LoVo (cell line): ENCODE measurements at places on chromosomes 7 and 10.

- no peak for DNase-seq
Observed at GRCh38 chr10:27746397-27747095, 927 bp upstream of the MKX start.

GRCh38 chr7:26278770-26279169 is 12.9 kb upstream of the SNX10 start:
- DNase-seq, result peak; percentile 53

DNA sequence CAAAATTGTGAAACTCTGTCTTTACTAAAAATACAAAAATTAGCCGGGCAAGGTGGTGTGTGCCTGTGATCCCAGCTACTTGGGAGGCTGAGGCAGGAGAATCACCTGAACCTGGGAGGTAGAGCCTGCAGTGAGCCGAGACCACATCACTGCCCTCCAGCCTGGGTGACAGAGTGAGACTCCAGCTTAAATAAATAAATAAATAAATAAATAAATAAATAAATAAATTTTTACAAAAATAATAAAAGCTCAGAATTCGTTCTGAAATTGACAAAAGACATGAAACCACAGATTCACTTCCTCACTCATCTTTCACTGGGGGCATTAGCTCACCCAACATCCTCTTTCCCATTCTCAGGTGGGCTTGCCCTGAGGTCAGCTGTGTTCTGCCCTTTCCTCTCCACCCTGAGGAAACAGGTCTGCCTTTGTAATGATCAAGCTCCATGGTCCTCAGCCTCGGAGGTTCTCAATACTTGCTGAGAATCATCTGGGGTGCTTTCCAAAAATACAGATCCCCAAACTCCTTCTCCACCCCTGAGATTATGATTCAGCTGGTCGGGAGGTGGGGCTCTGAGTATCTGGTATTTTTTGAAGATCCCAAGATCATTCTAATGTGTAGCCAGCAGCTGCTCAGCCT is 29.2 kb upstream of the APBB1IP start:
- no peak for DNase-seq

- no peak for DNase-seq
Observed at GRCh38 chr10:106864031-106864430, 300.5 kb downstream of the SORCS1 start.

DNA sequence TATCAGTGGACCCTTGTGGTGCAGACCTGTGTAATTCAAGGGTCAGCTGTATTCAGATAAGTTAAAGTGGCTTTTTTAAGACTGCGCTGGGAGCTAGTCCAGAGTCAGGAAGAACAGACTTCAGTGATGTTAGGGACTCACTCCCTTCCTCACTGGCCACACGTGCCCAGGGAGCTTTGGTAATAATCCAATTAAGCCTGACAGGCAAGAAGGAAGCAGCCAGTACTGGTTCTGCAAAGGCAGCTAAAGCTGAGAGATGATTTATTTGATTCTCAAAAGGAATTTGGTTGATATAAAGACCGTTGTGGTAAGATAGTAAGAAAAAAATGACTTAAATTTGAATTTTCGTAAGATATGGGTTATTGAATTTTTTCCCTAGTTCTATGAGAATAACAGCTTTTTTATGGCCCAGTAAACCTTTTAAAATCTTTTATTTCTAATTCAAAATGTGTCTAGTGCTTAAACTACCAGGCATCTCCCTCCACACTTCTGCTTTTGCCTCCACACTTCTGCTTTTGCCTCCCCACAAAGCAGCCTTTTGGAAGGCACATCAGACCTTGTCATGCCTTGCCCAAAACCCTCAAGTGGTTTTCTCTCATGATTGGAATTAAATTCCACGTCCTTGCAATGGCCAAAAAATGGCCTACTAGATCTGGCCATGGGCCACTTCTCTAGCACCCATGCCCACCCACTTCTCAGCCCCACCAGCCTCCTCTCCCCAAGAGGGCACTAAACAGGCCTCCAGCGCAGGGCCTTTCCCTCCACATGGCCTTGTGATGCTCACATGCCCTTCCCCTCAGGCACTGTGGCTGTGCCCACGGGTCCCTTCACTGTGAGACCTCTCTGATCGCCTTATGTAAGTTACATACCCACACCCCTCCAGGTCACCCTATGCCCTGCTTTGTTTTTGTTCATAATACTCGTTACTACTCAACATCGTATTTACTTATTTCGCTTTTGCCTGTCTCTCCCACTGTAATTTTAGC is 92.5 kb downstream of the POU6F2 start:
- DNase-seq, result no peak

DNA sequence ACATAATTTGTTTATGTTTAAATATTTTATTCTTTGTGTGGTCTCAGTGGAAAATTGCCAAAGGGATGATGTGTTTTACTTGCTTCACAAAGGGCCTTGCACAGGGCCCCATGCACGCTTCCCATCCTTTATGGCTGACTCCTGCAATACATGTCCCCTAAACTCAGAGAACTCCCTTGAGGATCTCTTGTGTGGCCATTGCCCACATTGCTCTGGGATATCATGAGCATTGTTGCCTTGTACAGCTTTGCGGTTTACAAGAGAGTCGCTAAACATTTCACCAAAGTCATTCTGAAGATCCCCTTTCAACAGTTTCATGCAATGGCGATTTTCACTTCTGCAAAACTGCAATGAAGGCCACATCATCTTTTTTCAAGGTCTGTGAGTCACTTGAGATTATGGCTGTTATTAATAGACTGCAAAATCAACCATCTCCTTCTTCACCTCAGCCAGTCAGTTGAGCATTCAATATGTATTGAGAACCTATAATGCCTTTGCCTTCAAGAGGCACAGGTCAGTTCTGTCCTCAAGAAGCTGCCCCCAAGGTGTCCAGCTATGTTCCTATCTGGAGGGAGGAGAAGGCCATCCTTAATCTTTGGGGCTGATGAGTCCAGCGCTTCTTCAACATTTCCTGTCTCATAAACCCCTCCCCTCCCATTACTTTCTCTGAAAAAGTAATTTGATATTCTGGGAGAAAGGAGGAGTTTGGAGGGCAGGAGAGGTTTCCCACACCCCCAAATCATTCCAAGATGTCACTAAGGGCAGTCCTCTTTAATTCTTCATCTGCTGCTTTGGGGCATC is 108.1 kb downstream of the CCDC71L start:
- DNase-seq, result no peak

- no peak for DNase-seq
Observed at GRCh38 chr7:153616711-153617325, 435.4 kb upstream of the DPP6 start.

DNA sequence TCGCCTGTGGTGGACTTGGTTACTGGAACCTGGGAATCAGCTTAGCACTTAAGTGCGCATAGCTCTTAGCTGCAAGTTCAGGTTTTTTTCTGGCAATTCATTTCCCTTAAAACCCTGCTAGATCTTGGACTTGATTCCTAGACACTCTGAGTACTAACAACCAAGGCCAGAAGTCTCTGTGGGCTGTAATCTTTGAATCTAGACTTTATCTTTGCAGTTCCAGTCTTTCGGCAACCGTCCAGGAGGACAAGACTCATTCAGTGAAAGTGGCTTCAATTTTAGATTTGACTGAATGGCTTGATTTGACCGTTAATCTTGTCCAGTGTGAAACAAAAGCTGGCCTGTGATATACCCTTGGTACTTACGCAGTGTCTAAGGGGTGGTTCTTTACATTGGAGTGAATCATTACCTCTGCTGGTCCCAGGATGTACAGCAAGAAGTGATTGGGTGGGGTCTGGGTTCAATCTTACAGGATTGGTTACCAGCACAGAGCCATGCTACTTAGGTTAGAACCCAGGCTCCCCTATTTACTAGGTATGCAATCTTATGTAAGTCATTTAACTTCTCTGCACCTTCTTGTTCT is 16.4 kb downstream of the PTTG1IP2 start:
- no peak for DNase-seq
